ENCODE measurements at places on chromosomes 3 and 15.
A peak's percentile ranks its signal among the peaks of the same experiment; 100 is the strongest.

DNA sequence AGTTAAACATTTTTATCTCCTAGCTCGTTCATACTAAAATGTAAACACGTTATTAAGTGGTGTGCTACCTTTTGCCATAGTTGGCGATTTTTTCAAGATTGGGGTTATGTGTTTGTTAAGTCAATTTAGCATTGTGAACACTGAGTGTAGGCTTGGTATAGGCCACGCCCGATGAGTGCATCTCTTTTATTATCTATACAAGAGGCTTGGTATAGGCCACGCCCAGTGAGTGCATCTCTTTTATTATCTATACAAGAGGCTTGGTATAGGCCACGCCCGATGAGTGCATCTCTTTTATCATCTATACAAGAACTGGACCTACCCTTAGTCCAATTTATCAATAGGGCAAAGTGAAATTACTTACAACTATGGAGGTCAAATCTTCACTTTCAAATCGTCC, 70.4 kb downstream of the NIPA2 start:
- no peak for DNase-seq

DNA sequence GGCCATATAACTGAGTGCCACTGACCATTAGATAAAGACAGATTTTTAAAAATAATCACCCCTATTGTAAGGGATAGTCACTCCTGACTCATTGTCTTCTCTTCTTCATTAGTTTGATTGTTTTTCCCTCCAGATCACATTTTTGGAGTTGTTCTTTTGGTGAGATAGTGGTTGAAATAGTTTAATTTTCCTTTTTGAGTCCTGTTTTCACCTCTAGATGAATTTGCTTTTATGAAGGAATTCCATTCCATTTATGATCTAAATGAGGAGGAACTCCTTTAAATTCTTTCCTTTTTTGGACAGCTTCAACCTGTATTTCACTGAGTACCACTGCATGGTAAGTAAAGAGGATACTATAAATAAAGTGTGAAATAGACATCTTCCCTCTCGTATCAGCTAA, 112.4 kb downstream of the GREM1 start:
- DNase-seq: no peak

DNA sequence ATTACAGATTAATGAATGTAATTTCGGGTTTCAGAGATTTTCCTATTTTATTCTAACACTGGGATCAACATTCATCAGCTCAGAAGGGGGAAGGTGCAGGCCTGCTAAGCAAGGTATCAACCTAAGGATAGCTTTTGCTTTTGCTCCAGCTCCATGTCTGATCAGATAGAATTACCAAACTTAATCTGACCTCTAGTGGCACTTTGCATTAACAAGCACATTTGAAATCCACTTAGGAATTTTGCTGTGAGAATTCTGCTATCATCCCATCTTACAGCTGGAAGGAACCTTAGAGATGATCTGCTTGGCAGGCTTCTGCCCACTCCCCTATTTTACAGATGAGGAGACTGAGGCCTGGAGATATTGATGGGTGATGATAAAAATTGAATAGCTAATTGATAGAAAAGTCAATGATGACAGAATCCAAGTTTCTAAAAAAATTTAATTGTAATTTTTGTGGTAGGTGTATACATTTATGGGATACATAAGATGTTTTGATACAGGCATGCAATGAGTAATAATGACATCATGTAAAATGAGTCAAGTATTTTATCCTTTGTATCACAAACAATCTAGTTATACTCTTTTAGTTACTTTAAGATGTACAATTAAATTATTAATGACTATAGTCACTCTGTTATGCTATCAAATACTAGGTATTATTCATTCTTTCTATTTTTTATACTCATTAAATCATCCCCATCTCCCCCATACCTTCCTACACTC, 209.2 kb upstream of the ZPLD1 start:
- no peak for DNase-seq

DNA sequence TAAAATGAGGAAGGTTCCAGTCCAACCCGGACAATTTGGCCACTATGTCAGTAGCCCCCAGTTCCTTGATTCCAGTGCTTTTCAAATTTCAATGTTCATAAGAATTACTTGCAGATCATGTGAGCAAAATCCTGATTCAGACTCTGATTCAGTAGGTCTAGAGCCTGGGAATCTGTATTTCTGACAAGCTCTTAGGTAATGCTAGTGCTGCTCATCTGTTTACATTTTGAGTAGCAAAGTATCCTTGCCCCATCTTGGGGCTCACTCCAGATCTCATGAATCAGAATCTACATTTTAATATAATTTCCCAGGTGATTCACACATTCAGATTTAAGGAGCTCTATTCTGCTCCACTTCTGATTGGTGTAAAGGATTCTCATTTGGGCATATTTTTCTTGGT, 142.0 kb downstream of the NAALADL2 start:
- DNase-seq: no peak

- DNase-seq: no peak
Measured at GRCh38 chr15:50146632-50147031, 27.6 kb upstream of the ATP8B4 start.

DNA sequence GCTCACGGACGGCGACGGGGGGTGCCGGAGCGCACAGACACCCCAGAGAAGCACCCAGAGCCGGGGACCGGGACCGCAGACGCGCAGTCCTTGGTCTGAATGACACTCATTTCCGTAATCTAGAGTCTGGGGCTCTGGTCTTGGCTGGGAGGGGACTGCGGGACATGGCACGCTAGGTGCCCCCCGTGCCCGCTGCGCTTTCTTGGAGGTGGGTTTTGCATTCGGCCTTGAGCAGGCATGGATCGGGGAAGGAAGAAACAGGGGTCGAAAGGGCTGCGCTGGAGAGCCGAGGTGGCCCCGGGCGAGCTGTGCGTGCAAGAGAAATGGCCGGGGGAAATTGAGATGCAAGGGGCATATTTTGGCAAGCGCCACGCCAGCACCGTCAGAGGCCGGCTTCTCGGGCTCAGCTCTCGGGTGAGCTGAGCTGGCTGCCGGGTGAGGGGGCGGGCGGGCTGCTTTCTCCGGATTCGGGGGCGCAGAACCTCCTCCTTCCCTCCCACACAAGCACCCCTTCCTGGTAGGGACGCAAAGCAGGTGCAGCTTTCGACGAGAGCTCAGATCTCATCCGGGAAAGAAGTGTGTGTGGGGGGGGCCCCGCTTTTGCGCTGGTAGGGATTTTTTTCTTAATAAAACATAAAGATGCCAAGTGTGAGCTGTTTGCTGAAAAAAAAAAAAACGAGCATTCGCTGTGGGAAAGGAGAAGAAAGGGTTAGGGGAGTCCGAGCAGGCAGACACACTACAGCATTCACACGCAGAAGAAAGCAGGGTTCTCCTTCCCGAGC, 963 bp upstream of the NTRK3 start:
- DNase-seq: no peak

DNA sequence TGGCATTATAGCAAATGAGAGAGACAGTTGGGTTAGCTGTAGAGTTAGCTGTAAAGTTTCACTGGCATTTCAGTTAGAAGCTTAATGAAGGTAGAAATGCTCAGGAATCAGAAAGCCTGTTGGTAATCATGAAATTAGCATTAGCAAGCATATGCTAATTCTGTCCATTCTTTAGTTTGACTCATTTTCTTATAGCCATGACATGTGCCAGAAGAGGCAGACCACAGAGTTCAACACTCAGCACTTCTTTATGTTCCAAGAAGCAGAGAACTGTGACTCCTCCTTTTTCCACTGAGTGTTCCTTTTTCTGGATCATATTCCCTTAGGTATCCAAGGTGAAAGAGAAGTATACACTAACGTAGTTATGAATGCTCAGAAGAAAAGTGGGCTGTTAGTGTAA, 276.2 kb upstream of the SGO1 start:
- no peak for DNase-seq

DNA sequence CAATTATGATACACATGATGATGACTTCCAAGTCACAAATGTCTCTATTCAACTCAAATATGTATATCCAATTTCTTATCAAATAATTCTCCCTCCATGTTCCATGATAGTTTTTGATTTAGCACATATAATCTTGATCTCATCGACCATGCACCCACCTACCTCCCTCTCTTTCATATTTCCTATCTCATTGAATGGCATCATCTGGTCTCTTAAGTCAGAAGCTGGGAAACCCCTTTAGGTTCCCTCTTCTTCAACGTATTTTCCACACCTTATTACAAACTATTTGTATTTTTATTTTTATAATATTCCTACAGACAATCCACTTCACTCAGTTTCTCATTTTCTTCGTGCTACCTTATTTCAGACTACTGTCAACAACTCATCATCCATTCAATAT, 56.9 kb upstream of the DPH6 start:
- DNase-seq: no peak

DNA sequence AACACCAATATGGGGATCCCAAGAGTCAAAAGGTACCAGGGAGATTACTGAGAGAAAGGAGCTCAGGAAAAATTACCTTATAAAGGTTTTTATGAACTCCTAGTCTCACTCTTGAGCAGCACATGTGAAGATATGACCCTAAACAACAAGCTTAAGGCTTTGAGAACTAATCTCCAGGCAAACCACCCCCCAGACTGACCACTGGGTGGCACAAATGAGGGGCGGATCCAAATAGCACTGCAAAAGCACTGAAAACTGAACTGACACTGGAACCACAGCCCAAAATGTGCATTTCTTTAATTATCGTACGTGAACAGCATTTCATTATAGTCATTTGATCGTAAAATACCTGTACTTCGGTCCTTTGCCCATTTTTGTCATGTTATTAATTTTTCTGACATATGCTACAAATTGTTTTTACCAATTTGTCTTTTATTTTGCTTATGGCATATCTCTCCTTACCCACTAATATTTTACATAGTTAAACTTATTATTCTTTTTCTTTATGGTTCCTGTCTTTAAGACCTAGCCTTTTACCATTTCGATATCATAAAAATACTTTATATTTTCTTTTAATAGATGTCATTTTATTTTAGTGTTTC, 31.5 kb upstream of the TFDP2 start:
- DNase-seq: peak; percentile 15

DNA sequence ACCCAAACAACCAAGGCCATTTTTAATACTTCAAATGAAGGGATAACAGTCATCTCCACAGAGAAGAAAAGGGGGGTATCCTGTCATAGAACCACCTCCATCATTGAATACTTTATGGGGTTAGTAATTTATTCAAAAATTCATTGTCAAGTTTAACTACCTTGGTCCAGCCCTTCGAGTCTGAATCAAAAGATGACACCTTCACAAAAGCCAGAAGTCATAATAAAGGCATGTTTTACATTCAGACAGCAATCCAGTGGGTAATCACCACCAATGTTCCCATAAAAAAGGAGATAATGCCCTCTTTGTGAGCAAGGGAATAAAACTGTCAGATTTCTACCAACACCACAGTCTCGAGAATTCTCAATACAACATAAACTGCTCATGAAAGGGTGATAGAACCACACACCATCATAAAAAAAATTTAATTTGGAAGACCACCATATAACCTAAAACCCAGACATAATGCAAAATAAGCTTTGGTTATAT, 145.6 kb upstream of the ZBTB20 start:
- DNase-seq: no peak

DNA sequence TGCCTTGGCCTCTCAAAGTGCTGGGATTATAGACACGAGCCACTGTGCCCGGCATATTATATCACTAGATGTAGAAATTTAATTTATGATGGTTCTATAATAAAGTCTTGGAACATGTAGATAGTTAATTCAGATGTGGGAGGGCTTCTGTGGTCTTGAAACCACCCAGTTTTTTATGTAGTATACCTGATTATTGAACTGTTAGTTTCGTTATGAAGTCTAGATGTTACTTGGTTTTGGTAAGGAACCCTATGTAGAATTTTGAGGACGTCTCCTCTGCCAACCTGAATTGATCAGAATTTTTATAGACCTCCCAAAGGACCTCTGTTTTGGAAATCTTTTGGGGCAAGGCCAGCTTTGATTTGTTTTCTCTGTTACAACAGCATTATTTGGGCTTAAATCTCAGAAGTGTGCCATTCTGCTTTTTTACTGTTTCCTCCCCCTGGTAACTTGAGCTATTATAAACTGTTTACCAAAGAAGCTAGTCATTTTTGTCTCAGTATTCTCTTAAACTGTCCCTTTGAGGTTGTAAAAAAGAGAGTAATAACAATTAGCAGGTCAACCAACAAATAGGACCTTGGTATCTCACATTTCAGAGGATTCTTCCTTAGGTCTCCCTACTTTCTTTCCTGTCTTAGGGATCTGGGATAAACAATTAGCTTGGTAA, 20.8 kb downstream of the AKAP13 start:
- DNase-seq: no peak

DNA sequence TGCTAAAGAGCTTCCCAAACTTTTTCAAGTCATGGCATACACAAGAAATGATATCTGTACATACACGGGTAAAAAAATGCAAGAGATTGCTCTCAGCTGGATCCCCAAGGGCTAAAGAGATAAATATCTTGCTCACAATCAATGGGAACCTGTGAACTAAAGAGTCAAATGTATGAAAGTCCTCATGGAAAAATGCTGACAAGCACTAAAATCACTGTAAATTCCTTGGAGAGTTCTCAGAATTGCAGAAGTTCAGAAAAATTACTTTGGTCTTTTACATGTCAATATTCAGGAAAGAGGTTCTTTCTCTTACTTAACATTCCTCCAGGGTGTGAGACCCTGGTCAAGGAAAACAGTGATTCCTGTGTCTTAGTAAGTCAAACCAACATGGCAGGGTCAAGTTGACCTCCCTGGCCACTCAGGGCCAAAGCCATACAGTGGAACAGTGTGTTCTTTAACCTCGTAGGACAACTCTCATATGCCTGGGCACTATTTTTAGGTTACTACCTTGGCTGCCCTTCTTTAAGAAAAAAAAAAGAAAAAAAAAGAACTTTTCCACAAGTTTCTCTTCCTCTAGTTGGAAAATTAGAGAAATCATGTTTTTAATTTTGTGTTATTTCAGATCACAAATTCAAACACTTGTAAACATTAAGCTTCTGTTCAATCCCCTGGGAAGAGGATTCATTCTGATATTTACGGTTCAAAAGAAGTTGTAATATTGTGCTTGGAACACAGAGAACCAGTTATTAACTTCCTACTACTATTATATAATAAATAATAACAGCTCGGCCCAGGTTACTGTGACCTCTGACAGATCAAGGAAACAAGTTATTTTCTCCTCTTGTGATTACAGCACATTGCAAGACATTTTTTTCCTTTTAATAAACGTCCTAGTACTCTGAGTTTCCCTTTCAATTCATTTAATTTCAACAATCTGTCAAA, 12.5 kb downstream of the SSR3 start:
- no peak for DNase-seq

DNA sequence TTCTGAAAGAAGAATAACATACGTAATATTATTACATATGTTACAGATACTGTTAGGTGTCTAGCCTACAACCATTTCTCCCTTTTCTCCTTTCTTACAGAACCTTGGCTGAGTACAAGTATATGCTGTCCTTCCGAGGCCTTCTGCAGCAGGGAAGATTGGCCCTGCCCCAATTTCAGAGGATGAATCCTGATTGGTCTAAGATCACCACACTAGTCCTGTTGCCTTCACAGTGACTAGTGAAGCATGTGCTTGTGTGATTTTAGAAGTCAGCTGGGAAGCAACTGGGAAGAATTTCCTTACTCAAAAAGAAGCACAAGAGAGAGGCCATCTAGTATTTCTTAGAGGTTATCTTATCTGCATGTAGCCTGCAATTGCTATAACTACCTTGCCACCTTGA, 30.6 kb upstream of the MECOM start:
- DNase-seq: no peak
